ENCODE measurements at places on chromosomes 7 and 10. TPM values are rescaled to one million over a fixed set of nuclear protein-coding genes. Genes with fewer than 3 reads are reported as not detected.

DNA sequence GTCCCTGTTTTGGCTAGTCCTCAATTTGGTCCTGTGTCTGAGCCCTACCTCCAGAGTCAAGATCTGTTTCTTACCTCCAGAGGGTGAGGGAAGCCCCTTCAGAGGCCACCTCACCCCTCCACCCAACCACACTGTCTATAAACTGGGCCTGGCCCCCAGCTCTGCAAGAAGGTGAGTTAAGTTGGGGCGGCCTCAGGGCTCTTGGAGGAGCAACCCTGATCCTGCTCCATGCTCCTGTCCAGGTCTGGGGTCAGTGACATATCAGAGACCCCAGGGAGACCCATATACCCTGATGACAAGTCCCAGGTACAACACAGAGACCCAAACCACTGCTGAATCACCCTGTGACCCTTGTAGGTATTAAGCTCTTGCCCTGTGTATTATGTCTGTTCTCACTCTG lies 69.5 kb downstream of the MYL10 start:
- H3K4me1 ChIP-seq: no peaks in the 10 kb centered on the region
- no peak for DNase-seq
- no peak overlapping the region for H3K27ac ChIP-seq

- no peak overlapping the region for H3K27ac ChIP-seq
- no peaks in the 10 kb centered on the region for H3K27me3 ChIP-seq
- no peak for DNase-seq
- no peaks in the 10 kb centered on the region for H3K36me3 ChIP-seq
- H3K4me1 ChIP-seq: no peaks in the 10 kb centered on the region
- H3K4me3 ChIP-seq: no peak overlapping the region
These were observed 84.7 kb upstream of the TMEM168 start for GRCh38 chr7:112874909-112875308.

DNA sequence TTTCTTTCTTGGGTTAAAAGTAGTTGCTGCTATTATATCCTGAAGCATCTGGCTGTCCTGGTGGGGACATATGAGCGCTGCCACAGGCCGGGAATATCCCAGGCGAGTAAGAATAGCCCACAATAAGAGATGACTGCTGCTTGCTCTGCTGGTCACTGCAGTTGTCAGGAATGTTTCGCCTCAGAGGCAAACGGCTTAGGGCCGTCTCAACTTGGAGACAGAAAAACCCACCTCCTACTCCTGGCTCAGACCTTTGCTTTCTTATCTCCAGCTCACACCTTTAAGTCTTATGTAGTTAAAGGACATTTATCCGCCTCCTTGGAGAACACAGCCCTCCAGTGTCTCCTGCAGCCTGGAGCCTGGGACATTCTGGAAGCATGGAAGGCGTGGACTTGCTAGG lies at the start of gene GJD4:
TSS of gene GJD4 (plus strand) at position 151 of the 400 bp plus-strand sequence. CDS start at position 378, 227 bp downstream.
- no peaks in the 10 kb centered on the region for H3K27me3 ChIP-seq
- no peak within 1 kb of the TSS for H3K27ac ChIP-seq
- H3K4me1 ChIP-seq: peaks cover 10% of the 10 kb centered on the region
- DNase-seq: no peak
- no peaks in the 10 kb centered on the region for H3K36me3 ChIP-seq
- H3K4me3 ChIP-seq: no peak within 1 kb of the TSS

DNA sequence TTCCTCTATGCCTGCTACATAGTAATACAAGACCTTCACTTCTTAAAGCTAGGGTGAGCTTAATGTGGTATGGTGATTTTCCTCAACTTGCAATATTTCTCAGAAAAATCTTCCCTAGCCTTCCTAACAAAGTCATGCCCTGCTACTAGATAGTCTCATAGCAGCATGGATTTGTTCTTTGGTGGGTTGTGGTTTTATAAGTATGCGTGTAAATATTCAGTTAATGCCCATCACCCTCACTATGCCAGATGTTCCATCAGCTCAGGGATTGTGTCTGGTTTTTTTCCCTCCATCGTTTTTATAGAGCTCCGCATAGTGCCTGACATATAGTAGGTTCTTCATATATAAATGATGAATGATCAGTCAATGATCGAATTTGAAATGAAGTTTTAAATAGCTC lies 182.8 kb downstream of the CREB5 start:
- no peaks in the 10 kb centered on the region for H3K4me1 ChIP-seq
- no peak for DNase-seq
- H3K27me3 ChIP-seq: no peaks in the 10 kb centered on the region
- H3K36me3 ChIP-seq: no peaks in the 10 kb centered on the region

GRCh38 chr7:99739699-99740572 lies 4.9 kb upstream of the CYP3A7 start:
- no peaks in the 10 kb centered on the region for H3K36me3 ChIP-seq
- no peak overlapping the region for H3K4me3 ChIP-seq
- H3K27me3 ChIP-seq: no peaks in the 10 kb centered on the region
- H3K27ac ChIP-seq: no peak overlapping the region

DNA sequence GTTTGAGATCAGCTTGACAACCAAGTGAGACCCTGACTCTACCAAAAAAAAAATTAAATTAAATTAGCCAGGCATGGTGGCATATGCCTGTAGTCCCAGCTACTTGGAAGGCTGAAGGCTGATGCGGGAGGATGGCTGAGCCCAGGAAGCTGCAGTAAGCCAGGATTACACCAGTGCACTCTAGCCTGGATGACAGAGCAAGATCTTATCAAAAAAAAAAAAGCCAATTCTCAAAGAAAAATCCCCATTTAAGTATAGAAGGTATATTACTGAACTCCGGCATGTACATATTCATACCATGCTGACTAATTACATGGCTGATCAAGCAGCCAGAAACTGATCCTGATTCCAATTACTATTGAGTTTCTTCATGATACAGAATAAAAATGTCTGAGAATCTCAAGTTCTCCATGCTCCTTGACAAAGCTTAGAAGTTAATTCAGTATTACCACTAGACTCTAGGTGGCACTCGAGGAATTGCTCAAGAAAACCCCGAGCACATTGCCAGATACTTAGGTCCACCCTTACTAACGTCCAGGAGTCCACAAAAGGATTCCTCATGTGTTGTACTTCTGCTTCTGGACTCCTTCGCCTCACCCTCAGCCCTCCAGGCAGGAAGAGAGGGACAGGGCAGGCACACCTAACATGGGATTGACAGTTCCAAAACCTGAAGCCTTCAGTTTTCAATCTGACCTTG lies 148.9 kb downstream of the PARD3 start:
- no peak overlapping the region for H3K27ac ChIP-seq
- no peaks in the 10 kb centered on the region for H3K27me3 ChIP-seq
- no peak for DNase-seq
- no peaks in the 10 kb centered on the region for H3K36me3 ChIP-seq
- no peak overlapping the region for H3K4me3 ChIP-seq
- no peaks in the 10 kb centered on the region for H3K4me1 ChIP-seq

GRCh38 chr10:71127773-71128172 lies 84.6 kb upstream of the UNC5B start:
- no peaks in the 10 kb centered on the region for H3K36me3 ChIP-seq
- H3K4me3 ChIP-seq: no peak overlapping the region
- peaks cover 3% of the 10 kb centered on the region for H3K4me1 ChIP-seq
- DNase-seq: no peak

- H3K27ac ChIP-seq: no peak overlapping the region
- H3K36me3 ChIP-seq: no peaks in the 10 kb centered on the region
- no peaks in the 10 kb centered on the region for H3K27me3 ChIP-seq
- no peak overlapping the region for H3K4me3 ChIP-seq
- H3K4me1 ChIP-seq: no peaks in the 10 kb centered on the region
These were observed 2.9 kb upstream of the TMEM72 start for GRCh38 chr10:44908066-44908749.

Gene GOT1
- 12.3 TPM for total RNA-seq

DNA sequence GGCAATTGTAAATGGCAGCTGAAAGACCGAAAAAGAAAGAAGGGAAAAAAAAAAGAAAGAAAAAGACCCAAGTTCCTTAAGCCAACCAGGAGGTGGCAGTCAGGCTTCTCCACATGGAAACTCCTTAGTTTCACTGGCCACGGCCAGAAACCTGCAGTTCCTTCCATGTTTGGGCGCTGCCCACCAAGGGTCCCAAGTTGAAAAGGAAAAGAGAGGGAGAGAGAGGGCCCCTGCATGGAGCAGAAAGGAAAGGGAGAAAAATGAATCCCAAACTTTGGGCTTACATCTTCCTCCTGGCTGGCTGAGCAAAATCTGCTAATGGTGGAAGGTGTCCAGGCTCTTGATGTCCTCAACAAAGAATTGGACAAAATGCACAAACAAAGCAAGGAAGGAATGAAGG lies 31.8 kb upstream of the ABCA13 start:
- no peak overlapping the region for H3K4me3 ChIP-seq
- H3K27me3 ChIP-seq: no peaks in the 10 kb centered on the region
- no peaks in the 10 kb centered on the region for H3K4me1 ChIP-seq
- no peaks in the 10 kb centered on the region for H3K36me3 ChIP-seq
- no peak for DNase-seq

GRCh38 chr7:157139810-157140510 lies 1.2 kb downstream of the UBE3C start:
- H3K27ac ChIP-seq: peak overlapping the region; percentile 79
- no peak for DNase-seq
- H3K36me3 ChIP-seq: no peaks in the 10 kb centered on the region
- H3K4me1 ChIP-seq: peaks cover 20% of the 10 kb centered on the region

Gene VAX1
- not detected for total RNA-seq

Measured in thoracic aorta (tissue), 2 donors.